ENCODE measurements at places on chromosomes 16 and 17. TPM values are rescaled to one million over a fixed set of nuclear protein-coding genes. Genes with fewer than 3 reads are reported as not detected.

Gene KCNG4
- not detected for total RNA-seq

Gene CDIPT
- 81.1 TPM for total RNA-seq

Gene UTS2R
- total RNA-seq = not detected

Gene SMIM5
- 1.2 TPM for total RNA-seq
